ENCODE measurements at places on chromosomes 7 and 10.

- no peak for DNase-seq
These were observed 46.1 kb downstream of the KLF6 start for GRCh38 chr10:3738855-3739350.

- DNase-seq: no peak
These were observed 70.6 kb downstream of the PTPRE start for GRCh38 chr10:127977357-127978009.

DNA sequence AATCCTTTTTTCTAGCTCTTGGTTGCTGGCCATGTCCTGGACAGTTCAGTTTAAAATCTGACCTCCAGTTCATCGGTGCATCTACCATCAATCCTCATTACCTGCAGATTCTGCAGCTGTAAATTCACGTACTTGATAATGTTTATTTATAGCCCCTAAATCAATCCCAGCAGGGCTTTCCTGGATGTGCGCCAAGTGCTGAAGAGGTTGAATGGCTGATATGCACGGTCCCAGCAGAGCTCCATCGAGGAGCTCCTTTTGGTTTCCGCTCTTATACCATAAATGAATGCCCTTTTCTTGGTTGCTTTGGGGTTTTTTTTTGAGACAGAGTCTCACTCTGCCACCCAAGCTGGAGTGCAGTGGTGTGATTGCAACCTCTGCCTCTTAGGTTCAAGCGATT, 91.2 kb upstream of the CCZ1B start:
- no peak for DNase-seq

- no peak for DNase-seq
These were observed 107.4 kb downstream of the MKX start for GRCh38 chr10:27638071-27638750.

DNA sequence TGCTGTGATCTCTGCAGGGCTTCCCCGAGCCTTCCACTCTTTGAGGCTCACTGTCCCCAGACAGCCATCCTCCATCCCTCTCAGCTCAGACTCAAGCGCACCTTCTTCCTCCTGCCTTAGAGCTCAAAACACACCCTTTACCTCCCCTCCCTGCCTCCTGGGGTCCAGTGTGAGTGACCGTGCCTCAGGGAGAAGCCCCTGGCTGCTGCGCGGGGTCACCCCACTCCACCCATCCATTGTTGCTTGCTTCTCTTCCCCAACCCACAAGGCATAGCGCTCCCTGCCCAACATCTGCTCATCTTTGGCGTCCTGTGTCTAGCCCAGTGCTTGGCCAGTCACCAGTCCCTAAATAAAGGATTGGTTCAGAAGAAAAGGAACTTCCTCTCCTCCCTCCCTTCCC, 170.3 kb downstream of the TCERG1L start:
- DNase-seq: no peak

- DNase-seq: no peak
These were observed 9.2 kb upstream of the CAV2 start for GRCh38 chr7:116490351-116490750.

DNA sequence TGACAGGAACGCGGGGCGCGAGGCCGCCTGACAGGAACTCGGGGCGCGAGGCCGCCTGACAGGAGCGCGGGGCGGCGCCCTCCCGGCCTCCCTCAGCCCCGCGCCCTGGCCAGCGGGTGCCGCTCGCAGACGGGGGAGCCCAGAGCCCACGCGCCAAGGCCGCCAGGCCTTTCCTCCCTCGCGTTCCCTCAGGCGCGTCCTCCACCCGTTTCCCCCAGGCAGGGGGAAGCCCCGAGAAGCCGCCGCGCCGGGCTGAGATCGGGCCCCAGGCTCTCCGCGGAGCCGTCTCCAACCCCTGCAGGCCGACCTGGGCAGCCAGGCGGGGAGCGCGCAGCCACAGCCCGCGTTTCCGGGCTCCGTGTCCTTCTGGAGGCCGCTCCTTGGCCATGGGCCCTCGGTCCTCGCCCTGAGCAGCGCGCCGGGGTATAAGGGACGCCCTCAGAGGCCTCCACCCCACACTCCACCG, 17.7 kb downstream of the PTPRN2 start:
- DNase-seq: no peak

DNA sequence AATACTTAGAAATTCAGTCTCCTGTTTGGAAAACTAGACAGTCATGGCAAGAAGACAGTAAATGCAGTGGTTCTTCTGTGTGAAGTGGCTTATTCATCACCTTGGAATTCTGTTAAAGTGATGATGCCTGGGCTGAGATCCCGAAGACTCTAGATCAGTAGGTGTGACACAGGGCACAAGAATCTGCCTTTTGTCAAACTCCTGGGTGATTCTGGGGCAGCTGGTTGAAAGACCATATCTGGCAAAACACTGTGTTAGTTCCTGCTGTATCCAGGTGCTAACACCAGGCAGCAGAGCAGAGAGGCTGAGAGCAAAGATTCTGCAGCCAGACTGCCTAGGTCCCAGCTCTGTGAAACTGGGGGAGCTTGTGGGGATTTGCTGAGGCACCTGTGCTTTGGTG, 26.5 kb downstream of the MRC1 start:
- peak; percentile 71 for DNase-seq

- no peak for DNase-seq
These were observed 78.0 kb downstream of the SAMD9 start for GRCh38 chr7:93039786-93040185.

- no peak for DNase-seq
These were observed 33.2 kb downstream of the GNAT3 start for GRCh38 chr7:80478683-80479082.

GRCh38 chr7:4819560-4820404, 42.0 kb downstream of the PAPOLB start:
- DNase-seq: no peak

GRCh38 chr10:11023009-11023953, 5.6 kb downstream of the CELF2 start:
- DNase-seq: no peak

DNA sequence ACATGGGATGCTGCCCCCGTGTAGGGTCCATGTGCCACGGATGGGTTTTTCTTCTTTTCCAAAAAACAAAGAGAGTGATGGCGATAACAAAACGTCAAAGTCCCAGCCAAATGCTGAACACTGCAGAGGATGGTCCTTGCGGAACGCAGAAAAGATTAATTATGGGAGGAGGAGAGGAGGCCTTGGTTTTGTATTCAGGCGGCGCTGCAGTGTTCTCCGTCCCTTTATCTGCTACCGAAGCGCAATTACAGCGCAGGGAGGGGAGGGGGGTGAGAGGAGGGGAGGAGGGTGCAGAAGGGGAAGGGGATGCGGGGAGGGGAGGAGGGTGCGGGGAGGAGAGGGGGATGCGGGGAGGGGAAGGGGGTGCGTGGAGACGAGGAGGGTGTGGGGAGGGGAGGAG, 131.8 kb upstream of the PRKCQ start:
- DNase-seq: no peak

GRCh38 chr10:87038286-87038717, 18.2 kb downstream of the FAM25A start:
- DNase-seq: no peak

- DNase-seq: no peak
These were observed 148.7 kb upstream of the MKI67 start for GRCh38 chr10:128274938-128275337.

DNA sequence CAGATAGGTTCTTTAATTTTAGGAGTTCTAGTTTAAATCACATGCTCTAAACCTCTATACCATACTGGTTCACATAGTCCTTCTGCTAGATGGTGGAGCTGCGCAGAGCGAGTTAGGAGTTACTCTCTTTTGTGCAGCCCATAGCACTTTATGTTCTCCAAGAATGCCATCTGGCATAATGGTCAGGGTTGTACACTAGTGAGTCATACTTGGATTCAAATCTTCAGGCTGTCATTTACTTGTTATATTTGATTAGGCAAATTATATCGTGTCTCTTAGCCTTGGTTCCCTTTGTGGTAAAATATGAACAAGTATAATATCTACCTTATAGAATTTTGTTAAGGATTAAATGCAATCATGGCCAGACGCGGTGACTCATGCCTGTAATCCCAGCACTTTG, 1078.3 kb downstream of the NRG3 start:
- DNase-seq: no peak

DNA sequence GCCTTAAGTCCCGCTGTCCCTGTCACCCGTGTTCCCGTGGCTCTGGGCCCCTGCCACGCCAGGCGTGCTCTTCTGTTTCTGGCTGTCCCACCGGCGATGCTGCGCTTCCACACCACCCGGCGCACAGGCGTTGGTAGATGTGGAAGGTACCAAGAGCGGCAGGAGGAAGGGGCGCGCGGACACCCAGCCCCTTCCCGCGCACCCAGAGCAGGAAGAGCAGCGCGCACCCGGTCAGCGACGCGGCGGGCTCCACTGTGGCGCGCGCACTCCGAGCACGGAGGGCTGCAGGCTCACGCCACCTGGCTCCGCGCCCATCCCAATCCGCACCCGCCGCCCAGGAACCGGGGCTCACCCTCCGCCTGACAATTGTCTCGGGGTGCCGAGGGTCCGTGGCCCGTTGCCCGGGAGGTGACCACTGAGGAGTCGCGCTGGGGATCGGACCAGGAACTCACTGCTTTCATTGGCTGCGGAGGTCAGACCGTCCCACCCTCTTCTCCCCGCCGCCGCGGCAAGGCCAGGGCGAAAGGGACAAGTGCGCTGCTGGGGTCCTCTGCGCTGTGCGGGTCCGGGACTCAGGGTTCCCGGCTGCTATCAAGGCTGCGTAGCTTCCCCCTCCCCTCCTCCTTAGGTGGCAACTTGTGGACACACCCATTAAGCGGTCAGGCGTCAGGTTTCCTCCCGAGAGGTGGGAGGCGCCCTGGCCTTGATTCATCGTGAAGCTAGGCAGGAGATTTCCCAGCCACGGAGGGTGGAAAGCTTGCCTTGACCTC, 121.6 kb upstream of the ZNF92 start:
- no peak for DNase-seq

GRCh38 chr10:71698737-71699136, 20.8 kb downstream of the C10orf105 start:
- DNase-seq: no peak

- DNase-seq: peak; percentile 53
These were observed at the start of gene STEAP2 for GRCh38 chr7:90211391-90212148. TSS of gene STEAP2 (plus strand) at chr7:90211740. CDS start at chr7:90225083, 13,343 bp downstream.

- DNase-seq: no peak
These were observed 171.4 kb upstream of the PPP2R2D start for GRCh38 chr10:131729361-131729760.

DNA sequence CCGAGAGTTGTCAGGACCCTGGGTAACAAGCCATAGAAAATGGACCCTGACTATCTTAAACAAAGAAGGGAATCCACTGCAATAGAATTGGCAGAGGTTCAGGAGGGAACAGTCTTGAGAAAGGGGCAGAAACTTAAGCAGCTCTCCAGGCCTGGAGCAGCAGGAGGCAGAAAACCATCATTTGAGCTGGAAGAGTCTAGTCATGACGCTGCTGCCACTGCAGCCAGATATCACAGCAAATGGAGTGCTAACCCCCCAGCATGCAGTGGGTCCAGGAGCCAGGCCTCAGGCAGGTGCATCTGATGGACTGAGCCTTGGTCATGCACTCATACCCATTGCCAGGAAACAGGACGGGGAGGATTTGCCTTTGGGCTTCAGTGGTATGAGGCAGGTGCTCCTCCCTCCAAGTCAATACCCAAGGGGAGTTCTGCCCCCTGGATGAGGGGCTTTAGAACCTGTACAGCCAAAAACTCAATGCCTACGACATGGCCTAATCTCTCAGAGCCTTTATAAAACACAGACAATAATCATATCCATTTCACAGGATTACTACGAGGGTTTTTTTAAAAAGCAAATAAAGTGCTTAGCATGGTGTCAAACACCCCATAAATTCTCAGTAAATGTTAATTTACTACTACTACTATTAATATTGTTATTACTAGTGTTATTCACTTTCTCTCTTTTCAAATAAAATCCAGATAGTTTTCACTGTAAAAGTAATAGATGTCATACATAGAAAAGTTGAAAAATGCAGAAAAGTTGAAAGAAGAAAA, 30.7 kb downstream of the DUSP5 start:
- no peak for DNase-seq

DNA sequence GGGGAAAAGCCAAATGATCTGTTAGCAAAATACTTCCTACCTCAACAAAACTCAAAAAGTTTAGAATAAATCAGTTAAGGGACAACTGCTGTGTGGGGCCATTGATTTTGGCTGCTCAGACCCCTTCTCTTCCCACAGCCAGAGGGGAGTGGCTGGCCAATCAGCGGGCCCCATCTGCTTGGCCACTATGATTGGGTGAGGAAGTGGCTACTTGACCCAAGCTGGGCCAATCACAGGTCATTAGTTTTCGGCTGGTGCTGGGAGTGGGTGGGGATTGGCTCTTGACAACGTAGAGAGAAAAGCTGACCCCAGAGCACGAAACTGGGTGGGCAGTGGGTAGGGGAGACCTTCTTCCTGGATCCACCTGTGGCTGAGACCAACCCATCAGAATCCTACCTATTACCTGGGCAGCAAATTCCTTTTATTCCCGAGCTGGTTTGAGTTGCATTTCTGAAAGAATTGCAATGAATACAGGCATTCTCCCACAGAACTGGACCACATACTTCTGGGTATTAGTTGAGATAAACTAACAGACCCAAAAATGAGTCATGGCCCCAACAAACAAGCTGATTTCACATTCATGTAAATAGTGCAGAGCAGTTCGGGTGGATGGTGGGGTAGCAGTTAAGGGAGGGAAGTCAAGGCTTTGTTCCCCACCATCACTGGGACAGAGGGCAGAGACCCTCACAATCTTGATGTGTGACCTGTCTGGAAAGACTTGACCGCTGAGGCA, 35.6 kb upstream of the HMX3 start:
- DNase-seq: no peak

DNA sequence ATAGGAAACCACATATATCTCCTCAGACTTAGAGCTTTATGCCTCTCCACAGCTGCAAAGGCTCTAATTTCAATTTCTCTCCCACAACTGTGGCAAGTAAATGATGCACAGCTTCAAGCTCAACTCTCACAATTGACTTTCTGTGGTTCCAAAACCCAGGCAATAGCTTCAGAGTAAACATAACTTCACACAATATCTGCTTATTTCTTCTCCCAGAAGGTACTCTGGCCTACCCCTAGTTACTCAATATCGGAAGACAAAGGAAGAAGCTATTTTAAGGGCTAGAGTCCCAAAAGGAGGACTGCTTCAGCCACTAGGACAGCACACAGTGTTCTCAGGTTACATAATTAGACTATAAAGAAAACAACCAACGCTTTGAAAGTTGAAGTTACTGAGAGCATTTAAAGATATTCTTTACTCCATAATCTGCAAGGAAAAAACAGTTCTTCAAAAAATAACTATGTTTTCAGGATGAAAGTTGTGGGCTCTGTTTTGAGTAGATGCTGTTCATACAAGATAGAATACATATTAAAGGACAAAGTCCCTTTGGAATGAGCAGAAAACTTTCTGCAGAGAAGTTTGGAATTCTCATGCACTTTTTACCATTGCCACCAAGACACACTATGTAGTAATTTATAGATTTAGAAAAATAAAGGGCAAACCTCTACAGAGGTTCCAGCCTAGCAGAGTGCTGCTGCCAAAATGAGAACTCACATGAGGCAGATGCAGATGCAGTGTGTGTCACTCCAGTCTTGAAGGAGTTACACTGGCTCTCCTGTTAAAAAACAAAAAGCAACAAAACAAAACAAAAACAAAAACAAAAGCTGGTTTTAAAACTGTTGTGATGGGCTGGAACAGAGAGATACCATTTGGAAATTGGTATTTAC, 81.8 kb downstream of the NT5C2 start:
- no peak for DNase-seq

- DNase-seq: no peak
These were observed 240.7 kb downstream of the ANK3 start for GRCh38 chr10:60149003-60149402.
